ENCODE measurements at places on chromosomes 1 and 21.

DNA sequence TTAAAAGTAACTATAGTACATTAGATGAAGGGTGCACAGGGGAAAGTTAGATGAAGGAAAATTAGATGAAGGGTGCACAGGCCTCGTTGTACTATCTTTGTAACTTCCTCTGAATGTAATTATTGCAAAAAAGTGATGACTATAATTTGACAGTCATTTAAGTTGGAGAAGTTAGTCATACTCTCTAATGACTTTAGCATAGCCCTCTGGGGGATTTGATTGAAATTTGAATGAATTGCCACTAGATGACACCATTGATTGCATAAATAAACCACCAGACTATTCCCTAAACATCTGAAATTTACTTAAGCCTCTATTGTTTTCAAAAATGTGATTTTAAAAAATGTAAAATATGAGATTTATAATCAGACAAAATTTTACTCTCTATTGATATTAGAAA lies 102.6 kb downstream of the TPR start:
- DNase-seq, result no peak

DNA sequence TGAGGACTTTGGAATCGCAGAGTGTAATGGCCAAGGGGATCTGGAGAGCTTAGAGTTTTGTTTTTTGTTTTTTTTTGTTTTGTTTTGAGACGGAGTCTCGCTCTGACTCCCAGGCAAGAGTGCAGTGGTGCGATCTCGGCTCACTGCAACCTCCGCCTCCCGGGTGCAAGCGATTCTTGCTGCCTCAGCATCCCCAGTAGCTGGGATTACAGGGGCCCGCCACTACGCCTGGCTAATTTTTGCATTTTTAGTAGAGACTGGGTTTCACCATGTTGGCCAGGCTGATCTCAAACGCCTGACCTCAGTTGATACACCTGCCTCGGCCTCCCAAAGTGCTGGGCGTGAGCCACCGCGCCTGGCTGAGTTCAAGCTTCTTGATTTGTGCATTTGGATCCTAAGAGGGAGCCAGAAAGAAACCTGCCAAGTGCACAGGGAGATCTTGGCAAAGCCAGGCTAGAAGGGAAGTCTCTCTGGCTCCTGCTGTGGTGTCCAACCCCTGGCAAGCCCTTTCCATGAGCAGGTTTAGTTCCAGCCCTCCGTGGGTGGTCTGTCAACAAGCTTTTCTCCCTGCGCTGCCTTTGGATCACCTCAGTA lies 852 bp downstream of the FAAH start:
- DNase-seq, result no peak

- DNase-seq, result no peak
Measured at GRCh38 chr1:32465578-32465933, 684 bp downstream of the ZBTB8B start.

DNA sequence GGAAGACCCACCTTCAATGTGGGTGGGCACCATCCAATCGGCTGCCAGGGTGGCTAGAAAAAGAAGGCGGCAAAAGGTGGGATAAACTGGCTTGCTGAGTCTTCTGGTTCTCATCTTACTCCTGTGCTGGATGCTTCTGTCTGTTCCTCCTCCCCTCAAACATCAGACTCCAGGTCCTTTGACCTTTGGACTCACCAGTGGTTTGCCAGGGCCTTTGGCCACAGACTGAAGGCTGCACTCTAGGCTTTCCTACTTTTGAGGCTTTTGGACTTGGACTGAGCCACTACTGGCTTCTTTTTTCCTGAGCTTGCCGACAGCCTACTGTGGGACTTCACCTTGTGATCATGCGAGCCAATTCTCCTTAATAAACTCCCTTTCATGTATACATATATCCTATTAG lies 55.9 kb downstream of the VCAM1 start:
- DNase-seq, result no peak

GRCh38 chr1:229756666-229757065 lies 130.6 kb downstream of the URB2 start:
- DNase-seq, result no peak

GRCh38 chr1:229297746-229298145 lies 26.8 kb downstream of the RAB4A start:
- no peak for DNase-seq

GRCh38 chr1:229203030-229203751 lies 67.7 kb upstream of the RAB4A start:
- DNase-seq, result no peak

All from left renal pelvis (tissue), 4 donors.